ENCODE measurements at places on chromosomes 11 and 22. TPM values are rescaled to one million over a fixed set of nuclear protein-coding genes. Genes with fewer than 3 reads are reported as not detected.

Gene NEFH
- total RNA-seq: 0.44 TPM

Gene TIMP3
- 306 TPM for total RNA-seq

DNA sequence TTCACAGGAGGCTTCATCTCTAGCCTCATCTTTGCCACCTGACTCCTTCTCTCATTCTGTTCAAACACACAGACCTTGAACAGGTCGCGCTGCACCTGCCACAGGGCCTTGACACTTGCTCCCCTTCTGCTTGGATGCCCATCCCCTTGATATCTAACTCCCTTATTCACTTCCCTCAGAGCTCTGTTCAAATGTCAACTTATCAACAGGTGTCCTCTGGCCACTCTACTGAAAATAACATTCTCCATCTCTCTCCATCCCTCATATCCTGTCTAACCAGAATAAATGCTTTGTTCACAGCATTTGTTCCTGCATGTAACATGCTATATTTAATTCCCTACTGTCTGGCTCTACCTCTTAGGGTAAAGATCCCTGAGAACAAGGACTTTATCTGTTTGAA lies 67.2 kb upstream of the DRD2 start:
- DNase-seq: no peak

- DNase-seq: no peak
These were observed 26.2 kb downstream of the SHISA8 start for GRCh38 chr22:41888627-41889200.

GRCh38 chr11:71244116-71244810 lies 8.1 kb downstream of the SHANK2 start:
- no peak for DNase-seq

GRCh38 chr22:37684803-37685615 lies 1.1 kb upstream of the NOL12 start:
- DNase-seq: no peak

DNA sequence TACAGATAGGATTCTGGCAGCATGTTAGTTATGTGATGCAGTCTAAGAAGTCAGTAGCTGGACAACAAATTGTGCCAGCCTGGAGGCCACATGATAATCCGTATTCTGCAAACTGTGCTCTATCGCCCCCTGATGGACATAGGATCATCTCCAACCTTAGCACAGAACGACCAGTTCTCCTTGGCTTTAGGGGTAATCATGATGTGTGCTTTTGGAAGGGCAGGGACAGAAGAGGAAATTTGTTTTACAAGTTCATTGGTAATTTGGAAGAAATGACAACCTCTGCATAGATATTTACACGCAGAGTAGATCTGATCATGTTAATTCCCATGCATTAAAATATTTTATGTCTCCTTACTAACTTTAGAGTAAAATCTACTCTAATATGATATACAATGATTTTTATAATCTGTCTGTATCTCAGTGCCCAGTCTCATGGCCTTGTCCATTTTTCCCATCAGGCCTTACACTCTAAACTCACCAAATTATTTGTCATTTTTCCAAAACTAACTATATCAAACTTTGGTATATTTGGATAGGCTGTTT lies 12.1 kb downstream of the OR10D3 start:
- no peak for DNase-seq

DNA sequence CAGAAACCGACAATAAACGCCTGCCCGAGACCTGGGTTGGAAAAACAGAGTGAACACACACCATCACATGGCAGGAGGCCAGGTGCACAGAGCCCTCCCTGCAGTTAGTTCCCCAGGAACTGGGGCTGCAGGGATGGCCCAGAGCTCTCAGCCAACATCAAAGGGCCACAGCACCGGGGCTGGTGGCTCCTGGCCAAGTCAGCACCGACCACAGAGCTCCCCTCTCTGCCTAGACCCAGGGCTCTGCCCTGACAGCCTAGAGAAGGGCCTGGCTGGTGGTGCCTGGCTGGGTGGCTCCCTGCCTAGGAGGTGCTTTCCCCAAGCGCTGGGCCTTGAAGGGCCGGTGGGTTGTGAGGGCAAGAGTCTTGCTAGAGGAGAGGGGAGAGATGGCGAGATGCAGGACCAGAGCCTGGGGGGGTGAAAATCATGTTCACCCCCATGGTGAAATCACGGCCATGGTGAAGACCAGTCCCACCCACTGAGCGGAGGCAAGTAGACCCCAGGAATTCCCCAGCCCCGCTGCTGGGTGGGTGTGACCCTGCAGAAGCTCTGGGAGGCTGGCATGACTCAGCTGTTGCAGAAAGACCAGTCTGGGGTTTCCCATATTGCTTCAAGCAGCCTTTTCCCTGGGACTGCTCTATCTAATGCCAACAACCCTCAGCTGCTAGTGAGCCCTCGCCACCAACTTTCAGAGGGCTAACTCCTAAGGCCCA lies 7.2 kb upstream of the BID start:
- DNase-seq: no peak

DNA sequence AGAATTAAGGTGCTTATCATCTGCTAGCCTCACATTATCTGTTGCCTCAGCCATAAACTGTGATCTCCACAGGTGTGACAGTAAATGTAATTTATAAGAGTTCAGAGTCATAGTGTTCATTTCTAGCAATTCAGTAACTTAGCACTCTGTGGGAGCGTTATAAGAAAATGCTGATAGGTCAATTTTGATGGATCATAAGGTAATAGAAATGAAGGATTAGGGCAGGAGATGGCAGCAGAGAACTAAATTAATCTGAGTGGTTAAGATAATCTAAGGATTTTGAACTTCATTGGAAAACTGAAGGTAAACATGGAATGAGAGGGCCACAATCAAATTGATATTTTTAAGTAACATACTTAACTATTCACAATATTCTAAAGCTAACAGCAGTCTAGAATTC lies 26.5 kb upstream of the SLC22A9 start:
- no peak for DNase-seq

DNA sequence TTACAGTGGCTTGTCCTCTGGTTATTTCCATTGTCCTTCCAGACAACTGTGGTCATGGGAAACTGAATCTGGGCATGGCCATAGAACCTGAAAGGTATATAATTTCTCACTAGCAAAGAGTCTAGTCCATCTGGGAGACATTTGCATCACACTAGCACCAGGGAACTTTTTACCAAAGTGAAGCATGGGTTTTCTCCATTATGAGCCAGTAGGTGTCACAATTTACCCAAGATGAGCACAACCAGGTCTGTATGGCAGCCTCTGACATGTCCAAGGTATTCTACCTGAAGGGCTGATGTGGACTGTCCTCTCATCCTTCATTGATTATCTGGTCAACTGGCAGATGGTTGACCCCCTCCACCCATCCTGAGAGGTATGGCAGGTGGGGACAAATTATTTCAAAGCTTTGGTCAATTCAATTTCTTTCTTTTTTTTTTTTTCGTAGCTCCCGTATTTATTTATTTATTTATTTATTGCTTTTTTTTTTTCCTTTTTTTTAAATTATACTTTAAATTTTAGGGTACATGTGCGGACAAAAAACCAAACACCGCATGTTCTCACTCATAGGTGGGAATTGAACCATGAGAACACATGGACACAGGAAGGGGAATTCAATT lies 425.9 kb downstream of the TMEM135 start:
- no peak for DNase-seq

DNA sequence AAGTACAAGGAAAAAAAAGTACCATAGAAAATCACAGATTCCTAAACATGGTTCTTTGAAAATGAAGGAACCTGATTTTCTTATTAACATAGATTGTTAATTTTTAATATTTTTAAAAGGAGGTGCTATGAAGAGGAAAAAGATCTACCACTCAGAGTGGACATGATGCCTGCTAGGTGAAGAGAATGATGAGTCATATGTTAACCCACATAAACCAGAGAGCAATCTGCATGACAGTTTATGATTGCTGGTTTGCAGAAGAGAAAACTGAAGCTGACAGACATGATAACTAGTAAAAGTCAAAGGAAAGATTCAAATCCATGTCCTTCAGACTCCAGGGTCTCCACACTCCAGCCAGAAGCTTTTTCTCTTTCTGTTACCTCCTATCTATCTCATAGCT lies 1231.7 kb downstream of the LRRC4C start:
- DNase-seq: no peak

DNA sequence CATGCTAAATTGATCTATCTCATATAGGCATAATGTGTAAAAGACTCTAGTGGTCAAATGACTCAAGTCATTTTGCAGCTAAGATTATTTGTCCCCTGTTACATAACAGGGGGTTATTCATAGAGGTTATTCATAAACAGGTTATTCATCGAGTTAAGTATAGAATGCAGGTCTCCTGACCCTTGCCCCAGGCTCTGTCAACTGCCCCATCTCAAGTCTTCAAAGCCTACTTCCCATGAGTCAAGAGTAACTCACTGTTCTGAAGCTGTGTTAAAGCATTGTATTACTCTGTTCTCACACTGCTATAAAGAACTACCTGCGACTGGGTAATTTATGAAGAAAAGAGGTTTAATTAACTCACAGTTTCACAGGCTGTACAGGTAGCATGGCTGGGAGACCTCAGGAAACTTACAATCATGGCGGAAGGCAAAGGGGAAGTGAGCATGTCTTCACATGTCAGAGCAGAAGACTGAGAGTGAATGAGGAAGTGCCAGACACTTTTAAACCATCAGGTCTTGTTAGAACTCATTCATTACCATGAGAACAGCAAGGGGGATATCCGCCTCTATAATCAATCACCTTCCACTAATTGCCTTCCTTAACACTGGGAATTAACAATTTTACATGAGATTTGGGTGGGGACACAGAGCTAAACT lies 226.2 kb upstream of the BLID start:
- DNase-seq: no peak
